ENCODE measurements at places on chromosomes 6 and 20.

DNA sequence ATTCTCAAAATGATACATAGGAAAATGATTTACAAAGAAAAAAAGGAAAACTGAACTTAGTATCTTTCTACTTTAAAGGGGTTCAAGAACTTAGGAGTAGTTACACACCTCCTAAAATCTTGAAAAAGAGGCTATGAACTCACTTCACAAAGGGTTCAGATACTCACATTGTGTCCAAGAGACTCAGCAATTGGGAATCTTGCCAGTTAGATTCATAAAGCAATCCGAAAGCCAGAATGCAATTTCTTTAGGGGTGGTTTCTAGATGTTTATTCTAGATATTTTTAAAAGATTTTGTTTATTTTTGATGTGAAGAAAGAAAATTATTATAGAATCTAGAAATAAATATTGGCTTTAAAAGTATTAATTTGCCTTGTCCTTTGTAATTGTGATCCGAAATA is 1.7 kb upstream of the MYB start:
- DNase-seq = no peak

DNA sequence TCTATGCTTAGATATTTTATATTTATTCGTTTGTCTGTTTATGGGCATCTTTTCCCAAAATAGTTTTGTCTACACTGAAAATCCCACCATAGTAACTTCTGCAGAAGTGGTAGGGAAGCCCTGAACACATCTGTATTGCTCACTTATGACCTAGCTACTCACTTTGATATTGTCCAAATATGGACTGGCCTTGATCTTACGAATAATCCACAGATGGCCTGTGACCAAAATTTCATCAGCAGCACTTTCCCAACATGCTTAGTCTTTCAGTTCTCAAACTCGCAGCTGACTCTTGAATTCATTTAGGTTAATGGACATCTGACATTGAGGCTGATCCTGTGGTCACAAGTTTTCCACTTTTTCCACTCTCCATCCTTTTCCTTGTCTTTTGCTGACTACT is 80.8 kb upstream of the BEND3 start:
- DNase-seq = no peak

DNA sequence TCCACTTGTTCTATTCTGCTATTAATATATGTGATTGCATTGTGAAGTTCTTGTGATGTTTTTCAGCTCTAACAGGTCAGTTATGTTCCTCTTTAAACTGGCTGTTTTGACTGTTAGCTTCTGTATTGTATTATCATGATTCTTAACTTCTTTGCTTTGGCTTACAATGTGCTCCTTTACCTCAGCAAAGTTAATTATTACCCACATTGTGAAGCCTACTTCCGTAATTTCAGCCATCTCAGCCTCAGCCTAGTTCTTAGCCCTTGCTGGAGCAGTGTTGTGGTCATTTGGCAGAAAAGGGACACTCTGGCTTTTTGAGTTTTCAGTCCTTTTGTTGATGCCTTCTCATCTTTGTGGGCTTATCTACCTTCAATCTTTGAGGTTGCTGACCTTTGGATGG is 440.2 kb downstream of the TBC1D32 start:
- no peak for DNase-seq

- DNase-seq = no peak
Observed at GRCh38 chr20:37042986-37043972, 52.5 kb downstream of the RBL1 start.

DNA sequence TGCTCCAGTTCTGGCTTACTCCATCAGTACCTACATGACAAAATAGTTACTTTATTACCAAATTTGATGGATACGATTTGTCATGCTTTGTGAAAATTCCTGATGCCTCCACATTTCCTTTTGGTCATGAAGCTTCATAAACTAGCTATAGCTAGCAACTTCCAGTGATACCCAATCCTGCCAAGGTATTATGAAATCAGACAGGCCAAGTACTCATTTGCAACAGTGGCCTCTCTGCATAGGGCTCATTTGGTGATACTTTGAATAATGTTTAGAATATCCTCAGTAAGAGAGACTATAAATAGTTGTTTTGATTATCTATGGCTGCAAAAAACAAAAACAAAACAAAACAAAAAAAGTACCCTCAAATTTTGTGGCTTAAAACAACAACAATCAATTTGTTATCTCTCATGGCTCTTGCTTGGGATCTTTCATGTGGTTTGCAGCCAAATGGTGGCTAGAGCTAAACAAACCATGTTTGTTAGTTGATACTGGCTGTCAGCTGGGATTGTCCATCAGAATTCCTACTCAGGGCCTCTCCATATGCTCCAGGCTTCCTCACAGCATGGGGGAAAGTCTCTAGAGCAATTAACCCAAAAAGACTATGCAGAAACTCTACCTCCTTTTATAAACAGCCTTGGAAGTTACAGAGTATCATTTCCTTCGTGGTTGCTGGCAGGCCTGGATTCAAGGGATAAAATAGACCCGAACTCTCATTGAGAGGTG is 10.1 kb upstream of the PRL start:
- no peak for DNase-seq

DNA sequence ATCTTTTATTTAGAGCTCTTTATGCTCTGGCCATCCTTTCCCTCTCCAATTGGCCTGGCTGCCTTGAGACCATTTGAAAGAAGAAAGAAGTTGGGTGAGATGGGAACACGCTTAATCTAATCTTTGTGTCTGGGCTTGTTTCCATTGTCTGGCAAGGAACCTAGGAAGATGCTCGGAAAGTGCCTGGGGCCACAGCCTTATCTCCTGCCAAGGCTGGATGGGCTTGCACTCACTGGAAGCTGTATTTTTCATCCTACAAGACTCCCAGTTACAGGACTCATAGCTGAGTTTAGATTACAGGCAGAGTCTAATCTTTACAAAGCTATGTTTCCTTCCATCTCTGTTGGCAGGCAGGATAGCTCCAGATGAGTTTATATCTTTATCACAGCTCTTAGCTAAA is 33.1 kb upstream of the CDYL start:
- no peak for DNase-seq

DNA sequence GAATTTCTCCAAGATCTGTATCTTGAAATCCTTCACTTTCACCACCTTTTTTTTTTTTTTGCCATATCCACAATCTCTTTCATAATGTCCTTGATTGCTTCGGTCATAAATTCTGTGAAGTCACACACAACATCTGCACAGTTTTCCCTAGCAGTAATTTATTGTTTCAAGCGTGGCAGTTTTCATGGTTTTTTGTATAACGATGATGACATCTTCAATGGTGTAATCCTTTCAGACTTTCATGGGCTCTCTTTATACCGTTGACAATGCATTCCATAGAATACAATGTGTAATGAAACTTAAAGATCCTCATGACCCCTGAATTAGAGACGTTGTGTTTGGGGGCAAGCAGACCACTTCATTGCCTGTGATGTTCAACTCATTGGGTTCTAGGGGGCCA is 693.1 kb downstream of the PTPRT start:
- DNase-seq = no peak

GRCh38 chr6:154503658-154504057 is 6.8 kb downstream of the CNKSR3 start:
- no peak for DNase-seq
